Hematopoietic multipotent progenitor cell (in vitro differentiated cells): ENCODE measurements at places on chromosomes 2 and 18.

DNA sequence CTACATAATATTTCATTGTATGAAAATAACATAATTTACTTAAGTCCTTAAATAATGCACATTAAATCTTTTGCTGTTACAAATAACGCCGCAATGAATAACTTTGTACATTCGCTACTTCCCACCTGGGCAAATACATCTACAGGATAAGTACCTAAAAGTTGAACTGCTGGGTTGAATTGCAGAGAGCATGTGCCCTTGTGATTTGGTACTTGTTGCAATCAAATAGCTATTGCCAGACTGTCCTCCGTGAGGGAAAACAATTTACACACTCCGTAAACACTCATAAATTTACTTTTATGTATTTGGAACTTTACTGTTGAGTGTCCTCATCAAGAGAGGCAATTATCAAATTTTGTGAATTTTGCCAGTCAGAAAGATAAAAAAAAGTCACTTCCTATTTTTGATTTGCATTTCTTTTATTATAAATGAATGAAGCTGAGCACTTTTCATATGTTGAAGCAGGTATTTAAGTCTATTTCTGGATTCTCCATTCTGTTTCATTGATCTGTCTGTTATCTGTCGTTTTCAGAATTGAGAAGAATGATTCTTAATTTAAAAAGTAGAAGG, 140.8 kb upstream of the SERTAD2 start:
- DNase-seq, result no peak

- DNase-seq, result no peak
These were observed 100.1 kb downstream of the WDPCP start for GRCh38 chr2:63488118-63488713.

- DNase-seq, result peak; percentile 63
These were observed at the start of gene NEMP2 for GRCh38 chr2:190534310-190535120. TSS of gene NEMP2 (minus strand) at chr2:190534722. CDS start at chr2:190534655, 67 bp downstream.

DNA sequence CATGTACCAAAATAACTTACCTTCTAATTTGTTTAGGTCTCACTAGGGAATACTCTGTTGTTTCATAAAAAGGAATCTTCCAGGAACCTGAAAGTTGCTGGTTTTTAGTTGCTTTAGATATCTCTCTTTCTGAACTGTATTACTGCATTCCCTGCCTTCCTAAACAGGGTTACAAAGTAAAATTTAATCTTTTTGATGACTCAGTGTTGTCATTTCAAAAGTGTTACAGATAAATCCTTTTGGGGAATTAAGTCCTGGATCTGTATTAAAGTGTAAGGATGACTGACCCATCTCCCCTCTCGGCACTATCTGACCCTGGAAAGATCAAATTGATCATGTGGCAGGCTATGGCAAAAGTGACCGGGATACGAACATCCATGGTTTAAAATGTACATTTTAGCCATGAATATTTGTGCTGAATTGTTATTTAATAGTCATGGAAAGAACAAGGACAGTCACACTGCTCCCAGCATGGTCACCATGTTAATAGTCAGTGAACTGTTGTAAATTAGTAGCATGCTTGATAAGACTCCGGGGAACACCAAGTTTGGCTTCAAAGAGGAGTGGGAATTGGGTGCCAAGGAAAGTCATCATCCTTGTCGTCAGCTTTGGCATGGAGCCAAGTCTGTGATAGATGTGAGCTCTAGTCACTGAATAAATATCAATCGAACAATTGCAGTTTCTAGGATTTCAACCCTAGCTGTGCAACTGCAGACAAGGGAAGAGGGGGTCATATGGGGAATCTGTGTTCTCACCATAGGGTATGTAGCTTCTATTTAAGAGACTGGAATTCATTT, 4.2 kb downstream of the PLEKHA3 start:
- no peak for DNase-seq

GRCh38 chr2:70711191-70711590, 56.8 kb downstream of the ADD2 start:
- DNase-seq, result no peak

- no peak for DNase-seq
These were observed 160.4 kb downstream of the PTPRM start for GRCh38 chr18:7727361-7728076.

GRCh38 chr2:40725950-40726349, 274.1 kb upstream of the SLC8A1 start:
- no peak for DNase-seq

- DNase-seq, result no peak
These were observed 140.8 kb downstream of the FIGN start for GRCh38 chr2:163595028-163595427.

DNA sequence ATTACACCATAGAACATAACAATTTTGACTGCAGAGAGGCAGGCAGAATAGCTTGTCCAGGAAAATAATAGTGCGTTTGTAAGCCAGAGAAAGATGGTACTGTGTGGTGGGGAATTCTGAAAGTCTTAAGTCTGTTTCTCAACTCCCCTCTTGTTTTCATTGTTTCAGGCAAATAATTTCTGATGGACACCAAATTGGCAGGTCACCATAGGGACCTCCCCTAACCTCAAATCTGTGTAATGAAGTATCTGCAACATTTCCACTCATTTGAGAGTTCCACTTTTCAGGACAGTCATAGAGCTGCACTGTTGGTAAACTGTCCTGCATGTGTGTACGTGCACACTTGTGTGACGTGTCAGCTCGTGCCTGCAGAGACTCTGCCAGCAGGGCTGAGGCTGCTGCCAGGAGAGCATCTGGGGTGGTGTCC, 195.6 kb downstream of the AGAP1 start:
- DNase-seq, result no peak

DNA sequence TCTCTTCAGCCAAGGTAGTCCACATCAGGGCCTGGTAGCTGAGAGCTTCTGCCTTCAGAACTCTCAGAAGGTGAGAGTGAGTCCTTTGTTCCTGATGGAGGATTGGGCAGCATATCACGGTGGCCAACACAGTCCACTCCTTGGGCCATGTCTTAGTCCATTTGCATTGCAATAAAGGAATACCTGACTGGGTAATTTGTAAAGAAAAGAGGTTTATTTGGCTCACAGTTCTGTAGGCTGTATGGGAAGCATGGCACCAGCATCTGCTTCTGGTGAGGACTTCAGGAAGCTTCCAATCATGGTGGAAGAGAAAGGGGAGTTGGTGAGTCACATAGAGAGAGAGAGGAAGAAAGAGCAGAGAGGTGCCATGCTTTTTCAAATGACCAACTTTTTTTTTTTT, 98.8 kb downstream of the ADCYAP1 start:
- DNase-seq, result no peak
